Motor neuron (in vitro differentiated cells): ENCODE measurements at places on chromosomes 12 and 14. TPM values are rescaled to one million over a fixed set of nuclear protein-coding genes. Genes with fewer than 3 reads are reported as not detected.

The KLHL33 gene
- total RNA-seq, result 0.13 and 0.58 TPM in 2 replicates

The GPR137C gene
- total RNA-seq, result 0.05 and 0.31 TPM in 2 replicates

DNA sequence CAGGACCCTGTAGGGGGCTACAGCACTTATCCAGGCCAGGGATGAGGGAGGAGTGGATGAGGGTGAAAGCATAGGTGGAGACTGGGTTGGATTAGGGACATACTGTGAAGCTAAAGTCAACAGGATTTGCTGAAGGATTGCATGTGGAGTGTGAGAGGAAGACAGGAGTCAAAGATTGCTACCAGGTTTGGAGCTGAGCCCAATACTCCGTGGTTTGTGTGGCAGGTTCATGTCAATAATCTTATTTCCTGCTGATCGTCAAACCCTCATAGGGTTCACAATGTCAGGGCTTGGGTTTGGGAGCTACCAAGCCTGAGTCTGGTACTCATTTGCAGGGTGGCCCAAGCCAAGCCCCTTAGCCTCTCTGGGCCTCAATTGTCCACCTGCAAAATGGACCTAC is 77.1 kb upstream of the PLXNC1 start:
- no peak for ATAC-seq

DNA sequence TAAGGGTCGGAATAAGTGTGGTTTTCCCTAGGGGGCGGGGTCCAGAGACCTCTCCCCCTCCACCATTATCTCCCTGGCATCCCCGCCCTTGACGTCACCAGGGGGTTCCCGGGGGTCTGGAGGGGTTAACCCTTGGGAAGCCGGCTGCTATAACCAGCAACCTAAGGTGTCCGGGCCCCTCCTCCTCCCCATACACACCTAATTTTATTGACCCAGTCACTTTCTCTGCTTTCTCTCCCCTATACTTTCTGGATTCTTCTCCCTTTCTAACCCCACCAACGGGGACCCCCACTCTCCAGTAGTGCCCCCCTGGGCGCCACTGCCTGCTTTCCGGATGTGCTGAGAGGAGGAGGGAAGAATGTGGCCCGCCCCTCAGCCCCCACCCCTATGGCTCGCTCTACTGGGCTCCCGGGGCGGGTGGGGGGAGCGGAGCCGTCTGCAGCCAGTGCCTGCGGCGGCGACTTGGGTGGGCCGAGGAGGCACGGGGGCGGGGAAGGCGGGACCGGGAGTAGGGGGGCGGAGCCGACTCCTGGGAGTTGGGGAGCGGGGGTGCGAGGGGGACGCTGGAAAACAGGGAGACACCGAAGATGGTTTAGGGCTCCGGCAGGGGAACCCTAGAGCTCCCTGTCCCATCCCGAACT is 1.8 kb downstream of the GLI1 start:
- ATAC-seq, result peak; percentile 18
